ENCODE measurements at places on chromosomes 7 and 10.
A peak's percentile ranks its signal among the peaks of the same experiment; 100 is the strongest.

DNA sequence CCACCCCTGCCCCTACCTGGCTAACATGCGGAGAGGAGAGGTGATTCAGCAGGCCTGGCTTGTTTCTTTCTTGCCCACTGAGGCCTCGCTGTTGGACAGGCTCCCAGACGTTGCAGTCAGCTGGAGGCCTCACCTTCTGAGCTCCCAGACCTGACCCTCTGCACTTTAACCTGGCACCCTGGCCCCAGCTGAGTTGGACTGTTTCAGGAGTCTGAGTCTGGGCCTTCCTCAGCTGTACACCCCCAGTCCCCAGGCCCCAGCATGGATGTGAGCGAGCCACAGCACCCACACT is 35.0 kb downstream of the UNC5B start:
- DNase-seq, result no peak

DNA sequence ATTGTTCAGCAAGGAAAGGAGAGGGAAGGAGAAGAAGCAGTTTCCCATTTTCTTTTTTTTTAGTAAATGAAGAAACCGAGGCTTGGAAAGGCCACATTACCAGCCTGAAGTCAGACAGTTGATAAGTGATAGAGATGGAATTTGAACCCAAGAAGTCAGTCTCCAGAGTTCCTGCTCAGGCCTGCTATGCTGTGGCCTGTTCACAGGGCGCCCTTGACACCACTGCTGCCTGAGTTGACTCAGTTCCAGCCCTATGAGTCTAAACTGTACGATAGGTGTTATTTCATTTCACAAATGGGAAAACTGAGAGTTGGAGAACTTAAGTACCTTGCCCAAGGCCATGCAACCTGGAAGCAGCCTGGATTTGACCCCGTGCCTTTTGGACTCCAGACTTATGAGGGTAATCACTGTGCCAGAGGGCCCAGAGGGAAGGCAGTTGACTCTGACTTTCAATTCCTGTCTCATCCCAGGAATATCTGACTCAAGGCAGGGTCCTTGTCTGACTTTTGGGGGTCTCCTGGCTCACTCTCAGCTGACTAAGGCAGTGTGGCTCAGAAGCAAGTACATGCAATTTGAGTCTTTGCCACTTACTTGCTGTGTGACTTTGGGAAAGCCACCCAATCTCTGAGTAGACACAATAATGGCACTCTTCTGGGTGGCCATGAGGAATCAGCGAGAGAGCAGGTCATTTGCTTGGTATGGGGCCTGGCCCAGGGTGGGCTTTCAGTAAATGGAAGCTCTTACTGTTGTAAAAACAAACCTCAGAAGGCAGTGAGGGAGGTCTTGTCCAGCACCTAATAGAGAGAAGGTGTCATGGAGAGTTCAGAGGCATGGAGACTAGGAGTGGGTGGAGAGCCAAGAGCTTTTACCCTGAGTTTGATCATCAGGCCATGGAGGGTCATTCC is 17.9 kb upstream of the RBM20 start:
- DNase-seq, result no peak

DNA sequence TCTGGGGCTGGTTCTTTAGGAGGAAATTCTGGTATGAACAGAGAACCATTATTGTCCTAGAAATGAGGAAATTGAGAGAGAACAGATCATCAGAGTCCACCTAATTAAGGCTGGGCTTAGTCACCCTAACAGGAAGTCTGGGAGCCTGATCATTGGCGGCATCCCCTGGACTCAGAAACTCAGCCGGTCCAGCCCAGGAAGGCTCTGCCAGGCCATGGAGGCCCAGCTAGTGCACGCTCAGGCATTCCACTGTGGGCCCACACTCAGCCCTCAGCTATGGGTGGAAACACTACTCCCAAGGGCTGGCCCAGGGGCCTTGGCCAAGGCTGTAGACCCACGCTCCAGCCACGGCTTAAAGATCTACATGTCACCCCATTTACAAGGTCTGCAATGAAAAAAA is 109.2 kb downstream of the PTPN20 start:
- no peak for DNase-seq

GRCh38 chr10:118832241-118832651 is 77.5 kb upstream of the CACUL1 start:
- DNase-seq, result no peak

GRCh38 chr10:8898745-8899330 is 844.4 kb downstream of the GATA3 start:
- DNase-seq, result no peak

DNA sequence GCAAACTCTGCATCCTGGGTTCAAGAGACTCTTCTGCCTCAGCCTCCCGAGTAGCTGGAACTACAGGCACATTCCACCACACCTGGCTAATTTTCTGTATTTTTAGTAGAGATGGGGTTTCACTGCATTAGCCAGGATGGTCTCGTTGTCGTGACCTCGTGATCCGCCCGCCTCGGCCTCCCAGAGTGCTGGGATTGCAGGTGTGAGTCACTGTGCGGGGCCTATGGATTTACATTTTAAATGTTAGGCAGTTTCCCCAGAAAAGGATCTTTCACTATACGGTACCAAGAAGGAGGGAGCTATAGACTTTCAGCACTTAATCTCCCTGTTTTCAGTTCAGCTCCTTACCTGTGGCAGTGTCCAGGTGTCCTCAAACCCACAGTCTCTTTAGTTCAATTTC is 50.8 kb downstream of the SIRT1 start:
- DNase-seq, result no peak

GRCh38 chr7:2033586-2034135 is 199.1 kb downstream of the MAD1L1 start:
- DNase-seq, result no peak

DNA sequence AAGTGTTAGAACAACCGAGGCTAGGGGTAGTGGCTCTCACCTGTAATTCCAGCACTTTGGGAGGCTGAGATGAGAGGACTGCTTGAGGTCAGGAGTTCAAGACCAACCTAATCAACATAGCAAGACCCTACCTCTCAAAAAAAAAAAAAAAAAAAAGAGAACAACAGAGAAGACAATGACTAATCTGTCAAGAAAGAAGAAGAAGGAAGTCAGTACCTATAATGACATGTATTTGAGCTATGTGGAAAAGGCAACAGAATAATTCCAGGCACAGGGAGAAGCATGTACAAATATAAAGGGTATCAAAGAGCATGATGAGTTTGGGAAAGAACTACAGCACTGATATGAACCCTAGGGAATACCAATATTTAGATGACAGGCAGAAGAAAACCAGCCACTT is 27.5 kb downstream of the COPG2 start:
- DNase-seq, result no peak

DNA sequence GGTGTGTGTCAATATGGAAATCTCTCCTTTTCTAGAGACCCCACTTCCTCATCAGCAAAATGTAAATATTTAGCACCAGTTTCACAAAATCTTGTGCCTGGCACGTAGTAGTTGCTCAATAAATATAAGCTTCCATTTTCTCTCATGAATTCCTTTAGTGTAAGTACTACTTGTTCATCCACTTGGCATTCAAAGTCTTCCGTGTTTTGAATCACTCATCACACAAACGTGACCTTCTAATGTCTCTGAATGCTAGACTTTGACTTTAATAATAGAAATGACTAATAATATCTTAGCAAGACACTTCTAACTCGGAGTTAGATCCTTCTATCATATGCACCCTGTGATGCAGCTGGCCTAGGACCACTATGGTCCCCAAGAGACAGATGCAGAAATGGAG is 168.7 kb upstream of the ZNF32 start:
- no peak for DNase-seq

DNA sequence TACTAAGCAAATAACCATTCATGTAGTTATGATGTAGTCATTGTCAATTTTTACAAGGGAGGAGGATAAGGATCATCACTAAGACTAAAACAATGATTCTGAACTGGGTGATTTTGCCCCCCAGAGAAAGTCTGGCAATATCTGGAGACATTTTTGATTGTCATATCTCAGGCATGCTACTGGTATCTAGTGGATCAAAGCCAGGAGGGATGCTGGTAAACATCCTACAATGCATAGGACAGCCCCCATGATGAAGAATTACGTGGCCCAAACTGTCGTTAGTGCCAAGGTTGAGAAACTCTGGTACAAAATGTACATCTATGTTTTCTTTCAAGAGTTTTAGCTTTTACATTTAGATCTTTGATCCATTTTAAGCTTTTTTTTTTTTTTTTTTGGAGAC is 57.3 kb downstream of the GBF1 start:
- DNase-seq, result no peak

- no peak for DNase-seq
Observed at GRCh38 chr10:58023341-58024073, 244.2 kb downstream of the IPMK start.

DNA sequence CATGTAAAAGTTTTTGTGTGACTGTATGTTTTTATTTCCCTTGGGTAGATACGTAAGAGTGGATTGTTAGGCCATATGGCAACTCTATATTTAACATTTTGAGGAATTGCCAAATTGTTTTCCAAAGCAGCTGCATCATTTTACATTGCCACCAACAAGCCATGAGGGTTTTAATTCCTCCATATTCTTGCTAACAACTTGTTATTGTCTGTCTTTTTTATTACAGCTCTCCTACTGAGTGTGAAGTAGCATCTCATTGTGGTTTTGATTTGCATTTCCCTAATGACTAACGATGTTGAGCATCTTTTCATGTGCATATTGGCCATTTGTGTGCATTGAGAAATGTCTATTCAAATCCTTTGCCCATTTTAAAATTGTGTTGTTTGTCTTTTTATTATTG is 94.9 kb downstream of the CARD11 start:
- DNase-seq, result no peak

DNA sequence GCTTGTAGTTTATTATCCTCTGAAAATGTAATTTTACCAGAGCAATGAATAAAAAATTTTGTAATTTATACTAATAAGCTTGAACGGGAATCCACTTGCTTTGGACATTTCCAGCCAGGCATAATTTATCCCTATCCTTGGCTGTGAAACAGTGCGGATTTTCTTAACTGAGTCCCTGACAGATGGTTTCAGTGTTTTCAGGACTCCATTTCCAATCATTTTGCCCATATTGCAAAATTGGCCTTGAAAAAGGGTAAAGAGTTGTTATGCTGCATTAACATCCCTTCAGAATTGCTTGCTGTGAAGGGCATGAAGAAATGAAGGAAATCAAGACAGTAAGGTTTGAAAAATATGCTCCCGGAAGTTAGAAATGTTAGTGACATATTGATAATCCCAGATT is 57.7 kb downstream of the NXPH1 start:
- DNase-seq, result no peak

- no peak for DNase-seq
Observed at GRCh38 chr7:96308950-96309263, 13.0 kb downstream of the SLC25A13 start.

DNA sequence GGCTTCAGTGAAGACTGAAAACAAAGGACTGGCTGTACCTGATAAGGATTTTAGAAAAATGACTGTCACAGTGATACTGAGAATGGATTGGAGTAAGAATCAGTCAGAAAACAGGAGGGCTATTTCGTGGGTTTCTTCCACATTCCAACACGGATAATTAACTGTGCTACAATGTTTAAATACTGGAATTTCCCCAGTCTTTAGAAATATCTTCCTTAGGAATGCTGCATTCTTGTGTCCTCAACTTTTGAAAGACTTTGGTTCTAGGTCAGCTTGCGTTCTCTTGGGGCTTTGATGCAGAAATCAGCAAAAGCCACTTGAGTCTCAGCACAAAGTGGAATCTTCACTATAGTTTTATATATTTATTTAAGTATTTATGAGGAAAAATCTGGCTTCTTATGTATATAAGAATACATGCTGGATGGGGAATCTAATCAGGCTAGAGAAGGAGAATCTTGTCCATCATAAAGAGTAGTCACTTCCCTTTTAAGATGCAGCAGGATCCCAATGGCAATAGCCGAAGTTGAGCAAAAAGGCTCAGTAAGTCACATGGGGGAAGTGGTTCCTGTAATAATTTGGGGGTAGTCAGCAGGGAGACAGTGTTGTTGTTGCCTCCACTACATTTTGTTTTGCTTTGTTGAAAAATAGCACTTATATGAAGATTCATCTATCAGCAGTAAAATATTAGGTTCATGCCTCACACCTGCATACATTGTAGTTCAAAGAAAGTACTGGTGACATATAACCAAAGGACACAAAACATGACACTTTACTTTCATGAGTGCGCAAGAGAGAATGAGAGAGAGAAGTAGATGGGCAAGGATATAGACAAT is 86.0 kb downstream of the CH25H start:
- peak; percentile 4 for DNase-seq

DNA sequence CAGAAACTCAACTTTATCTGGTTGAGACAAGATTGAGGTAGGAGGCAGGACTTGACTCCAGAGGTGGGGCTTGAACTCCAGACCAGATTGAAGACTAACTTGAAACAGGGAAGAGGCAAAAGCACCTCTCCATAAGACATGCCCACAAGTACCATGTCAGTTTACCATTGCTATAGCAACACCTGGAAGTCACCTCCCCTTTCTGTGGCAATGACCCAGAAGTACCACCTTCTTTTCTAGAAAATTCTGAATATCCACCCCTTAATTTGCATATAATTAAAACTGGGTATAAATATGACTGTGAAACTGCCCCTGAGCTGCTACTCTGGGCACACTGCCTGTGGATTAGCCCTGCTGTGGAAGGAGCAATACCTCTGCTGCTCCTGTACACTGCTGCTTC is 4.9 kb upstream of the TOMM7 start:
- no peak for DNase-seq

DNA sequence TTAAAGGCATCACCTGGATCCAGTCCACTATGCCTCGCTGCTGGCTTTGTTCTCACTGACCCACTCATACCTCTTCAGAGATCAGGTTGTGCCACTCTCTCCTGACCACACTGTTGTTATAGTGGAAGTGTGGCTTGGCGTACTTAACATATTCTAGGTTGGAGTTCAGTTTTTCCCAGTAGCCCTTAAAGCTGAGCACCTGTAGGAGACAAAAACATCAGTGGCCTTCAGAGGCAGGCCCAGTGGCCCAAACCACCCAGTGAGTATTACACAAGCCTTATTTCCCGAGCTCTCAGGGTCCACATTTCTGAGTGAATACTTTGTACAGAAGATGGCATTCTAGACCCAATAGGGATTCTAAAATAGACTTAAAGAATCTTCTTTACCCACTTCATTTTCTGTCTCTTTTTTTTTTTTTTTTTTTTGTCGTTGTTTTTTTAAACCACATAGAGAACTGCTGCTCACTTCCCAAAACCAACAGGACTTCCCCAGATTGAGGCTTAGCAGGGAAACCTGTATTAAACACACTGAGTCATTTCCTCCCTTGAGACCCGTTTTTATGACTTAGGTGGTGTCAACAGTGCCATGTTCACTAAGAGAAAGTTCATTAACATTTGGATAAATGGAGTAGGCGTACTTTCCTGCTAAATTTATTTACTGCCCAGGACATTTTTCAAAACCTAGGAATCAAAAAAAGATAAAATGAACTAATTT is 85.8 kb downstream of the GSAP start:
- no peak for DNase-seq

DNA sequence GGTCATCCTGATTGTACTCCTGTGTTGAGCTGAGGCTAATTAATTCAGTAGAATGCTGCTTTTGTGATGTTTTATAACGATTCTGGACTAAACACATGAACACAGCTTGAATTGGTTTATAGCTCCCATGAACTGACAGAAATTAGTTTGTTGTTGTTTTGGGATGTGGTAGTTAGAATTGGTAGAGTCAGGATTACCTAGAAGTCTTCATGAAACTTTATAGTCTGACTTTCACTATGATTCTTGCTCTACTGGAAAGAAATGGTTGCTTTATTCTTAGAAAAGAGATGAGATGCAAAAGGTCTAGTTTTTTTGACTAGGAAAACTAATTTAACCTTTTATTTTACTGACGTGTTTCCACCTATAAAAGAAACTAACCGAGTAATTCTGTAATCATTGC is 23.4 kb upstream of the TRUB1 start:
- DNase-seq, result peak; percentile 54

Measured in neural progenitor cell (in vitro differentiated cells).